ENCODE measurements at places on chromosomes 6 and 20.

- no peak for DNase-seq
These were observed 1.4 kb downstream of the TRAM2 start for GRCh38 chr6:52575502-52575892.

- no peak for DNase-seq
These were observed 286.6 kb downstream of the UBE3D start for GRCh38 chr6:82779041-82779440.

GRCh38 chr6:80402266-80402665 is 295.8 kb downstream of the BCKDHB start:
- no peak for DNase-seq

DNA sequence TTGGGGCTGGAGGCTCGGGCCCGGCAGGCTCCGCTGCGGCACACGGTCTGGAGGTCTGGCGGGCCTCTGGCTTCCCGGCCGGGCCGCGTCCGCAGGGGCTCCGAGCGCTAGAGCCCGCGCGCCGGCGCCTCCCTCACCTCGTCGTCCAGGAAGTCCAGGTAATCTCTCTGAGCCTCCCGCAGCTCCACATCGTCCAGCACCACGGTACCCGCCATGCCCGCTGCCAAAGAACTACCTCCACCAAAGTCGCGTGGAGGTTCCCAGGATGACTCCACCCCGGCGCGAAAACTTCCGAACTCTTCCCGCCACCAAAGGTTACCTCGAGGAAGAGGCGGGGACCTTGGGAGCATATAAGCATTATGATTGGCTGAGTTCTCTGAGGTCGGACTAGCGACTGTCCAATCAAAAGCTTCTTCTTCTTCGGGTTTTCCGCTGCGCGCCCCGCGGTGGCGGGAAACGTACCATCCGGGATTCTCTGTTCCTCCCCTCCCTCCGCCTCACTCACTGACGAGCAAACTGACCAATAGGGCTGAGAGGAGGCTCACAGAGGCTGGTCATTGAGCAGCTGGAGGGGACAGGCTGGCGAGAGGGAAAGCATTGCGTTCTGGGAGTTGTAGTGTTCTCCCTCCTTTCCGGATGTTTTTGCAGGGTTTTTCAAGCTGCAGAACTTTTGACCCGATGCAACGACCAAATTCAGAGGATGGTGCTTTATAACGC is at the start of gene MCM3:
TSS of gene MCM3 (minus strand) at position 283 of the 717 bp plus-strand sequence. CDS start at position 215, 68 bp downstream.
- DNase-seq: peak; percentile 97

DNA sequence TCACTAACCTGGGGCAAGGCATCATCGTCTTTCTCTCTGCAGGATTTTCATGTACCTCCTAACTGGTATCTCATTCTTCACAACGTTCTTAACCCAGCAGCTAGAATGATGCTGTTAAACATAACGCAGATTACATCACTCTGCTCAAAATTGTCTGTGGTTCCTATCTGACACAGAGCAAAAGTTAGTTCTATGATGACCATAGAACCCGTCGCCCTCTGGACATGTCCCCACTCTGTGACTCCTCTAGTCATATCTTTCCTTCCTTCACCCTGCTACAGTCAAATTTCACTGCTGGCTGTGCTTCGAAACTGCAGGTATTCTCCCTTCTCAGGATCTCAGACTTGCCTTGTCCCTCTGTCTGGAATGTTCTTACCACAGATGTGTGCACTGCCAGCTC is 87.4 kb upstream of the TPD52L1 start:
- DNase-seq: no peak

DNA sequence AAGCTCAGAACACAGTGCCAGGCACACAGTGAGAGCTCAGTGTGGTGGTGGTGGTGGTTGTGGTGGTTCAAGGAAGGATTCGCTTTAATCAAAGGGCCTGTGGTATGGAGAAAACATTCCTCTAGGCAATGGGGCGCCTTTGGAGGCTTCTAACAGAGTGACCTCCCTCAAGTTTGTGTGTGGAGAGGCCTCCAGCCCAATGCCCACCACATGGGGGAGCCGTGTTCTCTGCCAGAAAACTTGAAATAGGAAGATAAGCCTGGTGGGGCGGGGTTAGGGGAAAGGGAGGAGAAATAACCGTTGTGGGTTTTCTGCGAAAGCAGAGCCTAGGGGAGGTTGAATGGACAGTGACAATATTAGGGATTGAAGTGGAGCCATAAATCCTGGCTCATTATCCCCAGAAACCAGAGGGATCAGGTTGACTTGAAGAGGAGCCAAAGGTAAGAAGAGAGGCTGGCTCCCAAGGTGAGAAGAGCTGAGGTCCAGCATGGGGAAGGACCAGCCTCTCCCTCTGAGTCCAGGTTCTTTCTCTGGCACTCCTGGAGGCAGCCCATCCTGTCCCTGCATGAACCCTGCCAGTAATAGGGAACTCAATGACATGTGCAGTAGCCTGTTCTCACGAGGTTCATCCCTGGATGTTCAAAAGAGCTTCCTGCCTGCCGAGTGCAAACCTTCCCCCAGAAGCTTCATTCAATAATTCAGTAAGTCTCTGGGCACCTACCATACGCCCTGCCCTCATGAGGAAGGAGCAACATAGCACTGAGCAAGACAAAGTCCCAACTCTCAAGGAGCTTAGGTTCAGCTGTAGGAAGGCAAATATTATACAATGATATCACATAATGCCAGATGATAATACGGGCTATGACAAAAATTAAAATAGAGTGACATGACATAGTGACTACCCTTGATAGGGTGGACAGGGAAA is 51.4 kb downstream of the TGM2 start:
- no peak for DNase-seq

- no peak for DNase-seq
These were observed 34.9 kb downstream of the SNAI1 start for GRCh38 chr20:50017576-50018248.

- no peak for DNase-seq
These were observed 1.6 kb upstream of the DSN1 start for GRCh38 chr20:36775196-36775595.

DNA sequence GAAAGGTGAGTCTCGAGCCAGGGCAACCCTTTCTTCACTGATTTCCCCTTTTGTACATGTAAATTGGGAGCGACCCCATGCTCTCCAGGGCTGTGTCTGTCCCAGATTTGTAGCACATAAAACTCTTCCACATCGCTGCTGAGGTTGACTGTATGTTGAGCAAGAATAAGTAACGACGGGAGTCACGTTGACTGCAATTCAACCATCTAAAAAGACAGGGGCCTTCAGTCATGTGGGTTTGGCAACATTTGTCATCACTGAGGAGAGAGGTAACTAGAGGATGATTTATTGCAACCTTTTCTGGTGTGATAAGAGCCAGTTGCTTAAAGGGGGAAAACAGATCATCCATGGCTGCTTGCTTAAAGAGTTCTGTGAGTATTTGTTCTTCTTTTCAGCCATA is 159.4 kb upstream of the SULF2 start:
- no peak for DNase-seq

DNA sequence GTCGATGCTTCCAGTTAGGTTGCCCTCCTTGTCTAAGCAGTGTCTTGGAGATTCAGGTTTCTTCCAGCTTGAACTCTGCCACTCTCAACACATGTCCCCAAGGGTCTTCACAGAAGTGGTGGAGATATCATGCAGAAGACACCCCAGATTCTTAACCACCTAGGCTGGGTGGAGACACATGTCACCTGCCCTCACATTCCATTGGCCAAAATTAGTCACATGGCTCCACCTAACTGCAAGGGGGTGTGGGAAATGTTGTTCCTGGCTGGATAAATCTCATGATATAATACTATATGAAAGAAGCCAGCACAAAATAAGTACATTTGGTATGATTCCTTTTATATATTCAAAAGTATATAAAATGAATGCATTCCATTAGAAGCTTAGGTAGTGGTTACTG is 52.9 kb upstream of the SNRPB2 start:
- DNase-seq: no peak

DNA sequence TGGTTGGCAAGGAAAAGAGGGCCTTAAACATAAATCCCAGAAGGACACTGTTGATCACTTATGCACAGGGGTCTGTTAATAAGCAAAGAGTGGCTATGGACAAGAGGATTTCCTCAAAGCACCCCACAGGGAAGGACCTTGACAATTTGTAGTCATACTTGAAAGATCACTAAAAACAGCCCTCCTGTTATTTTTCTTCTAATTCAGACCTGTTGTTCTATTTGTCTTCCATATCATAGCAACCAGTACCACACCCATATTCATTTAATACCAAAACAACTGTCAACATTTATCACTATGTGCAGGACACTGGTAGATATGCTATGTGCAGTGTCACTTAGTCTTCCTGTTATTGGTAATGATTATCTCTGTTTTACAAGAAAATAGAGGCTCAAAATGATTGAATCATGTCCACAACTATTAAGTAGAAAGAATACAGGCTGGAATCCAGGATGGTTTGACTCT is 3.2 kb upstream of the DYNLRB1 start:
- DNase-seq: no peak

DNA sequence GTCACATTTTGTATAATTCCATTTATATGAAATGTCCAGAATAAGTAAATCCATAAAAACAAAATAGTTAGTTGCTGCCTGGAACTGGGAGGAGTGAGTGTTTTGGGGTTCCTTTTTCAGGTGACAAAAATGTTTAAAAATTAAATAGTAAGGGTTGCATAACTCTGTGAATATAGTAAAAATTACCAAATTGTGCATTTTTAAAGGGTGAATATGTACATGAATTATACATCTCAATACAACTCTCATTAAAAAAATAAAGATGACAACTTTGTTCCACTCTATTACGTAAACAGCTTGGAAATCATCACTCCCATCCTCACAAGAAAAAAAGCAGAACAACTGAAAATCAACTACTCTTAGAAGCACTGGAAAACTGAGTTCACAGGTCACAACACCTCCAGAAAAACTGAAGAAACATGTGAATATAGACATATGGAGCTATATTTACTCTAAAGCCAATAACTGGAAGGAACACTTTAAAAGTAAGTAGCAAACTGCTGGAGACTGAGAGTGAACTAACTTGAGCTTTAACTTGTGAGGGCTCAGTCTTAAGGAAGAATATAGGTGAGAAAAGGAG is 40.0 kb downstream of the RANBP9 start:
- no peak for DNase-seq

GRCh38 chr6:145929037-145929633 is 35.0 kb downstream of the SHPRH start:
- no peak for DNase-seq

DNA sequence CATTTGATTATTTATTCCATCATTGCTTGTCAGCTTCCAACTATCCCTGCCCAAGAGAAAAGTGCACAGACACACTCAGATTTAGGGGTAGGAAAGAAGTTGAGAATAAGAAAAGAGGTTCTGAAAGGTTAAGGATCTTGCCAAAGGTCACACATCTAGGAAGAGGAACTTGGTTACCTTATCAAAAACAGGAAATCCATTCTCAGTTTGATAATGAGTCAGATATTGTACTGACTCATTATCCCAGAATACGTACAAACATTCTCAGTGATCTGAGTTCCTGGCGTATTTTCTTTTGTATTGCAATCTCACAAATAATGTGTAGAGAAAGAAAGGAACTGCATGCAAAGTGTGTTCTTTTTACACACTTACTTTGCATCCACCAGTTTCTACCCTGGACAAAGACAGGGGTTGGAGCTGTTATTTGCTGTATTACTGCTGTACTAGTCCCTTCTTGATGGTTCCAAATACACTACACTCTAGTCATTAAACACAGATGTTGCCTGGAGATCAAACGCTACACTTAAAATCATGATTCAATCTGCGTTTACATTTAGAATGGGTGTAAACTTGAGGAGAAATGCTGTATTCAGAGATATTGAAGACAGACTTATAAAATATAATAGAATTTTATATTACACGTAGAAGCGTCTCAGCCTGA is 545.7 kb downstream of the PRKN start:
- DNase-seq: no peak

GRCh38 chr6:138926579-138926978 is 61.5 kb downstream of the REPS1 start:
- DNase-seq: no peak

DNA sequence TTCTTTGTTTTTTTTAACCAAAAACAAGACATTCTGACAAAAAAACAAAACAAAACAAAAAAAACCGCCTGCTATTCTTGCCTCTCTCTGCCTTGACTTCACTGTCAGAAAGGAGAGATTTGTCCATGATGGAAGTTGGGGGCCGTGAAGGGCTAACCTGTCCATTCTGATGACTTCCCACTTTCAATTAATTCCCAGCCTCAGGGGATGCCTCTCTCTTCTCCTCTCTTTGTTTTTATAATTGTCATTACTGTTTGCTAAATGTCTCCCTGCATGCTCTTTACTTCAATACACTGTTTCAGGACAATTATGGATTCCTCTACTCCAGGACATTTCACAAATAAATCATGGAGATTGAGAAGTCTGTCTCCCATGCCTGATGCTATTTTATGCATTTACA is 130.5 kb upstream of the CNR1 start:
- DNase-seq: no peak

DNA sequence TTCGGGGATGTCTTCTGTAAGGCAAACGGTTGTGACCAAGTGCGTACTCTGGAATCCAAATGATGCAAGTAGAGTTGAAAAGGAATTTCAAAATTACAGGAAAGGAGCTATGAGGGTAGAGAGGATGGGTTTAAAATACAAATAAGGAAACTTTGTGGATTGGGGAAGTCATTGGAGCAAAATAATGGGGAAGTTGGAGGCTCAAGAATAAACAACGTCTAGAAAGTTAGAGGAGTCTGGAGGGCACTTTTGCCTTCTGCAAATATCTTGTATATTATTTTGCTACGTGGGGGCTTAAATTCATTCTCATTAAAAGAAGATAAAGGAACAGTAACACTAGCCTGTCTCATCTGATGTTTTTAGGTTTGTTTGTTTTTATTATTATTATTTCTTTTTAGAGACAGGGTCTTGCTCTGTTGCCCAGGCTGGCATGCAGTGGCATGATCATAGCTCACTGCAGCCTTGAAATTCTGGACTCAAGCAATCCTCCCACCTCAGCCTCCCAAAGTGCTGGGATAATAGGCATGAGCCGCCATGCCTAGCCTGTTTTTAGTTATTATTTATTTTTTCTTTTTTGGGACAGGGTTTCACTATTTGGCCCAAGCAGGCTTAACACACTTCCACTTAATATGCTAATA is 55.0 kb upstream of the TNFAIP3 start:
- DNase-seq: no peak

GRCh38 chr20:48196486-48196885 is 411.2 kb upstream of the SULF2 start:
- no peak for DNase-seq

DNA sequence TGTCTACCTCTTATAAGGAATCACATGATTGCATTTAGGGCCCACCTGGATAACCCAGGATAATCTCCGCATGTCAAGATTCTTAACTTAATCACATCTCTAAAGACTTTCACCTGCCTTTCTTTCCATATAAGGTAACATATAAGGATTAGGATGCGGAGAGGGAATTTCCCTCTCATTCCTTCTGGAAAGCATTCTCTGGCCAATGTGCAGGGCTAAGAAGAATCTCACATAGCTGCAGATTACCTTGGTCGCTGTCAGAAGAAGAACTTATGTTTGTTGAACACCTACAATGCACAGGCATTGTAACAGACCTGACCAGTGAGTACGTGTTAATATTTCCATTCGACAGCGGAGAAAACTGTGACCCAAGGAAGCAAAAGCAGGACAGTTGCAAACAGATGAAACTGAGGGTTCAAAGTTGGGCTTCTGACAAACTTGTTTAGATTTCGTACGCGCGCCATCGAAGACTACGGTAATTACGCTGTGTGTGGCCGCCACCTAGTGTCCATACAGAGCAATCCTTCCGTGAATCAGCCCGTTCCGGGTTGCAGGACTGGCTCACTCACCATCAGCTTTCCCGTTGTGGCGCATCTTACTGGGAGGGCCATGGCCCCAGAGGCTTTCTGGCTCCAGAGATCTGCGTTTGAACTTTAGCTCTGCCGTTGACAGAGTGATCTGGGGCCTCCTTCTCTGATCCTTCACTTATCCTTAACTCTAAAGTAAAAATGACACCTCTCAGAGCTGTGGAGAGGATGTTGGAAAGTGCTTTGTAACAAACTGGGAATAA is 9.5 kb downstream of the C20orf202 start:
- DNase-seq: peak; percentile 80
